ENCODE measurements at places on chromosomes 13 and 19.

DNA sequence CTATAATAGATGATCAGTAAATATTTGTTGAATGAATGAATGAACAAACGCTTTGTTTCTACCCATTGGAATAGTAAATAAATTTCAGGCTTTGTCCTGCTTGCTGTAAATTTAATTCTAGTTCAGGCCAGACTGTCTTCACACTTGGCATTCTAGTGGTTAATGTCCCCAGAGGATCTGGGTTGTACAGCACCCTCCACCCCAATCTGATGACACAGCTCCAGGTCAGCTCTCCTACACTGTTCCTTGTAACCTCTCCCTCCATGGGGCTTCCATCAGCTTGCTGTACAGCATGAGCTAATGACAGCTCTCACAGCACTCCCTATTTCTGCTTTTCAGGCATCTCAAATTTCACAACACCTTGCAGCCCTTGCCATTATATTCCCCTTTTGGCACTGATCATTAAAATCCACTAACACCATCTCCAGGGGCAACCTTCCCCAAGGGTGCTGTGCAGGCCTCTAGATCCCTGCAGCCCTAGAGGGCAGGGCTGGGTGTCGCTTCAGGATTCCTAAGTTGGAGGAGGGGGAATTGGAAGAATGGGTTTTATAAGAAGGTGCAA is 12.7 kb upstream of the KL start:
- DNase-seq: no peak

DNA sequence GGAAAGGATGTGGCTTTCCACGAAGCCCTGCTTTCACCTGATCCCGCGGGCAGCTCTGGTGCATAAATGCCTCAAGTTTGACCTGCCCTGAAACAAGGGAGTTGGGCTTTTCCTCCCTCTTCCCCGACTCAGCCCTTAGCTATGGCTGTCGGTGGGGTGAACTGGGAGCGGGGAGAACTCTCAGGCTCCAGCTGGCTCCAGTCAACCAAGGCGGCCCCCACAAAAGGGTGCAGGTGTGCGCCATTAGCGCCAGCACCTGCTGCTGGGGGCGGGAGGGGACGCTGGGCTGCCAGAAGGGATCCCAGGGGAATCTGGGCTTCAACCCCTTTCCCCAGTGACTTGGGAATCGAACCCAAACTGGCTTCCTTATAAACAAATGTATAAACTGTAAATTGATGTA is 7.1 kb upstream of the DHRS12 start:
- no peak for DNase-seq

DNA sequence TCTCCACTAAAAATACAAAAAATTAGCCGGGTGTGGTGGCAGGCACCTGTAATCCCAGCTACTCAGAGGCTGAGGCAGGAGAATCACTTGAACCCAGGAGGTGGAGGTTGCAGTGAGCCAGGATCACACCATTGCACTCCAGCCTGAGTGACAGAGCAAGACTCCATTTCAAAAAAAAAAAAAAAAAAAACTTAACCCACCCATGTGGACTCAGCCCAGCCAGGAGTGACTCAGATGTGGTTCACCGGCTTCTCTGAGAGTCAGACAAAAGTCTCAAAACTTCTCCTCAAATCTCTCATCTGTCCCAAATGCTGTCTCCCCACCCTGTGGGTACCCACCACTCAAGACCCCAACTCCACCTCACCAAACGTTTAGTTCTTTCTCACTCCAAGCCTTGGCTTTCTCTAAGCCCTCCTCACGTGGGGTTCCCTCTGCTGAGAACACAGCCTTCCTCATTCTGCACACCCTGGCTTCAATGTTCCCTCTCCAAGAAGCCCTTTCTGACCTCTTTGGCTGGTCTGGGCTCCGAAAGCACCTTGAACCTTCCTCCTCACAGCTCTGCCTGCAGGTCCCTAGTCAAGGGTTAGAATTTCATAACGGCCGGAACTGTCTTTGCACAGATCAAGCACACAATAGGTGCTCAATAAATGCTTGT is 11.1 kb upstream of the RAB3A start:
- DNase-seq: no peak

DNA sequence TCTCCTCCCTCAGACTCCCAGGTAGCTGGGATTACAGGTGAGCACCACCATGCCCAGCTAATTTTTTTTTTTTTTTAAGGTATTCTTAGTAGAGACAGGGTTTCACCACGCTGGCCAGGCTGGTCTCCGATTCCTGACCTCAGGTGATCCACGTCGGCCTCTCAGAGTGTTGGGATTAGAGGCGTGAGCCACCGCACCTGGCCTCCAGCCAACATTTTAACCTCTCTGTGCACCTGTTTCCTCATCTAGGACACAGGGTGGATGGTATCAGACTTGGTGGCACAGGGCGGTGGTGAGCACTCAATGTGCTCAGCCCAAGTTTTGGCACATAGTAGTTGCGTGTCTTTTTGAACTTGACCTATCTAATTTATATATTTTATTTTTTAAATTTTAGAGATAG is 12.5 kb downstream of the APBA3 start:
- no peak for DNase-seq

GRCh38 chr13:51255556-51255955 is 33.4 kb downstream of the FAM124A start:
- no peak for DNase-seq

- DNase-seq: no peak
Measured at GRCh38 chr13:34657716-34658115, 284.4 kb upstream of the NBEA start.

All from GM13976 (cell line).